ENCODE measurements at places on chromosomes 5 and 9.

GRCh38 chr9:95513711-95514110 is 3.1 kb downstream of the PTCH1 start:
- no peak for DNase-seq

GRCh38 chr5:92444888-92445287 is 1061.8 kb upstream of the ARRDC3 start:
- DNase-seq = no peak

- no peak for DNase-seq
These were observed 293.2 kb downstream of the HCN1 start for GRCh38 chr5:45402804-45403455.

GRCh38 chr9:16519001-16519400 is 351.5 kb downstream of the BNC2 start:
- DNase-seq = no peak

DNA sequence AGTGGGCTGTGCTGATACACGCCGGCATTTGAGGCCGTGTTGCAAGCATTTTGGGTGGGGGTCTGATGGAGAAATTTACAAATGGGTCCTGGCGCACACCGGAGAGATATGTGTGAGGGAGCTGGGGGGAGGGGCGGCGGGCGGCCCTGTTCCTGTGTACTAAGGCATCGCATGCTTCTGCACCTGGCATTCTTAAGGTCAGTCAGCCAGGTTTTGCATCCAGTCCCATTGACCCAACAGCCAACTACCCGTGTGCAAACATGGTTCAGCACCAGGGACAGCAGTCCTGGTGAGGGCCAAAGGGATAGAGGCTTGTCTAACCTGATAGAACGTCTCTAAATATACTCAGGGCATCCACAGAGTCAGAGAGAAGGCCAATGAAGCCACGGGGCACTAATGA is 839 bp downstream of the GABRG2 start:
- DNase-seq = no peak

- no peak for DNase-seq
These were observed 240.1 kb upstream of the GRAMD2B start for GRCh38 chr5:126182971-126183695.

GRCh38 chr9:98656511-98656910 is 52.2 kb downstream of the GABBR2 start:
- no peak for DNase-seq

- DNase-seq = peak; percentile 35
These were observed 60.7 kb downstream of the MAT2B start for GRCh38 chr5:163565931-163566608.

DNA sequence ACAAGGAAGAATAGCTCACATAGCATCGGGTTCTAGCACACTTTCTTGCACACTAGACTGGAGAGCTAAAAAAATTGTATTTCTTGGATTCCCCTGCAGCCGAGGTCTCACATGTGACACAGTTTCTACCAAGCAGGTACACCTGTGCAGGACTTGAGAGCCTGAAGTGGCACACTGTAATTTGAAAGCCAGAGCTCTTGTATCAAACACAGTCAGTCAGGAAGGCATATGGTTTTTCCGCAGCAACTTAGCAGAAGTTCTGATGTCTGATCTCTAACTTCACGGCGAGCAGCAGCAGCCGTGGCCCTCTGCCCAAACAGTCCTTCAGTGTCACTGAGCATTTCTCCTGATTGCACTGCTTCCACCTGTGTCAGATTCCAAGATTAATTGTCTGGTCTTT is 25.5 kb downstream of the TMEM245 start:
- DNase-seq = no peak

GRCh38 chr9:26210338-26210851 is 532.2 kb upstream of the TUSC1 start:
- no peak for DNase-seq

GRCh38 chr5:80755626-80756025 is 100.8 kb upstream of the DHFR start:
- DNase-seq = peak; percentile 9

DNA sequence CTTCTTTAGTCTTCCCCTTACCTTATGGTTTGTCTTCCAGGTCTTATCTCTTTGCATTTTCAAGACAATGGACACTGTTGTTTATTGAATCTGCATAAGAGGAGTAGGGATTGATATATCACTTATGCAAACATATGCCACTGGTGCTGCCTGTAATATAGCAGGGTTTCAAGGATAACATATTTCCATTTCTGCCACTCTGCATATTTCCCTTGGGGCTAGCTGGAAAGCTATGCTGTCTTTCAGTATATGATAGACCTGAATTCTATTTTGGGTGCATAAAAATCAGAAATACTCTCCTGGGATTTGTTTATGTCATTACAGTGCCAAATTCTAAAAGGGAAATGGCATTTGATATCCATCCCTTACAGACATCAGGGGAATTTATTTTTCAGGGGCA is 400.2 kb downstream of the TLR4 start:
- no peak for DNase-seq

DNA sequence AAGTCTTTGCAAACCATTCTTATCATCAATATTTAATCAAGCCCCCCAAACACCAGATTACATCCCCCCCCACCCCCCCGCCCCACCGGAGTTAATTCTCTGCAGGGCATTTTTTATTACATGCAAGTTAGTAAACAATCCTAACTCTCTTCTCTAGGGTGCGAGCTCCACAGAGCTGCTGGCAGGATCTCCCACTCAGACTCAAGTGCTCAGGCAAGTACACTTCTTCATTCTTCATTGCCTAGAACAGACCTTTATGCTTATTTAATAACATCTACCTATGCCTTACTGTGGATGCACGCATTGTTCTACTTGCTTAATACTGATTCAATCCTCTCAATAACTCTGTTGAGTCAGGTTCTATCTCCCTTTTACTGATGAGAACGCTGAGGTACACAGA is 9.9 kb downstream of the SAXO1 start:
- no peak for DNase-seq

DNA sequence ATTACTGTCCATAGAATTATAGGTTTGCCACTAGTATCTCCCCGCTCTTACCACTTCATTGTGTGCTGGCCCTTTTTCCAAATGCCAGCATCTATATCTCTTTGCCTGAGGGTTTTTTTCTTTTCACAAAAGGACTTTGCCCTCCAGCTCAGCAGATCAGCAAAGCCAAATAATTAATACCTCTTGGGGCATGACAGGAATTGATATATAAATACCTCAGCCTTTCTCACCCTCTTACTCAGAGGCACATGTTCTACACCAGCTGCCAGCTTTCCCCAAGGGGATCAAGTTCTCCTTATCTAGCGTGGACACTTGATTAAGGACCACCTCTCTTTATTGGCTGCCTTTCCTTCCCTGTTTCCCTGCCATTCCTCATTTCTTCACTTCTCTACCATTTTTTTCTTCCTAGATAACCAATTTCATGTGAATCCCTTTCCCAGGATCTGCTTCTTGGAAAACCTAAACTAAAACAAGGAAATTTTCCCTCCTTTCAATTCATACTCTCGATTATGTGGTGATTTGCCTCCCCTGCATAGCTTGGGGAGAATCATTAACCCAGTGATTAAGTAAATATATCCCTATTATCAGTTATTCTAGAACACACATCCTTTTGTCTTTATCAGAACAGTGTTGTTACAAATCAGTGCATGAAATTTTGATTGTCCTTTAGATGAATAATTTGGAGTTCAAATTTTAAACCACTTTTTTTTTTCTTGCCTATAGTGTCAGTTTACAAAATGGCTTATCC is 6.9 kb upstream of the NUDT12 start:
- no peak for DNase-seq

DNA sequence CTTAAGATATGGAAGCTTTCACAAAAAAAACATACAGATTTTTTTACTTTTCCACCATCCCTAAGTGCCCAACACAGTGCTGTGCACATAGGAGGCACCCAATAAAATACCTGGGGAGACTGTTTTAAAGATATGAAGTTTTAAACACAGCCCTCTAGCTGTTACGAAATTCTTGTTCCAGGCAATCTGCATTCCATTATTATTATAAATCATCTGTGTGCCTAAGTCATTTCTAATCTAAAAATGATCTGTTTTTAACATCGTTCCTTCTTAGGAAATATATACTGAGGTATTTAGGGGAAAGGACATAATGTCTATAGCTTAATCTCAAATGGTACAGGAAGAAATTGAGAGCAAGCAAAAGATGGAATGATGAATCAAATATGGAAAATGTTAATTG is 32.7 kb upstream of the ISCA1 start:
- DNase-seq = no peak

- no peak for DNase-seq
These were observed 16.2 kb downstream of the LMNB1 start for GRCh38 chr5:126793097-126793496.

DNA sequence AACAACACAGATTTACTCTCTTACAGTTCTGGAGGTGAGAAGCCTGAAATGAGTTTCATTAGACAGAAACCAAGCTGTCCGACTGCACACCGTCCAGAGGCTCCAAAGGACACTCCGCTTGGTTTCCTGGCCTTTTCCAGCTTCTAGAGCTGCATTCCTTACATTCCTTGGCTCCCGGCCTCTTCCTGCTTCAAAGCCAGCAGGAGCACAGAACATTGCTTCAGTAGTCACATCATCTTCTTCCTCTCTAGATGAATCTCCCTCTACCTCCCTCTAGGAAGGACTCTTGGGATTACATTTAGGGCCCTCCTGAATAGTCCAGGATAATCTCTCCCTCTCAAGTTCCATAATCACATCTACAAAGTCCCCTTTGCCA is 213.3 kb downstream of the CDK5RAP2 start:
- no peak for DNase-seq

DNA sequence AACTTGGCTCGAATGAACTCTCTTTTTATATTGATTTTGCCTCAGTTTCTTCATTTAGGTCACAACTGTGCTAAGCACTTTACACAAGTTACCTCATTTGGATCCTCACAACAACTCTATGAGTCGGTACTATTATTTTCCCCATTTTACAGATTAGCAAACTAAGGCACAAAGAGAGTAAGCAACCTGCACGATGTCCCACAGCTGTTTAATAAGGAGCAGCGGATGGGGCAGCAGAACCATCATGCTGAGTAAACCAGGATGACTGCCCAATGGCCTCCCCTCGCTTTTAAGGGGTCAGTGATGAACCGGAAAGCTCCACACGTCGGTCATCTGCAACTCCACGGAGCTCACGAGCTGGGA is 607 bp downstream of the PRELID2 start:
- DNase-seq = no peak

DNA sequence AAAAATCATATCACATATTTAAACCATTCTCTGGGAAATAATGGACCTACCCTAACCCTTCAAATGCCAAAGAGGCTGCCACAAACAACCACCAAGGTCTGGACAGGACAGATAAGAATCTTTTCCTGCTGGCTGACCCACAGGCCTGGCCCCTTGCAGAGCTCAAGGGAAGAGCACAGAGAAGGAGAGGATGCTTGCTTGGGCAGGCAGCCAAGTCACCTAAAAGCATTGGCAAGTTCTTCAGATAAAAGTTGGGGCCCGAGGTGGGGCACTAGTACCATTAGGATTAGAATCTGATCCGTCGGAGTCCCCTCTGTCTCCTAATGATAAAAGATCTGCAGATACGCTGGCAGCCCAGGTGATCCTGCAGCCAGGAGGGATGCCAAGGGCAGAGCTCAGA is 176.6 kb downstream of the GABBR2 start:
- DNase-seq = no peak

DNA sequence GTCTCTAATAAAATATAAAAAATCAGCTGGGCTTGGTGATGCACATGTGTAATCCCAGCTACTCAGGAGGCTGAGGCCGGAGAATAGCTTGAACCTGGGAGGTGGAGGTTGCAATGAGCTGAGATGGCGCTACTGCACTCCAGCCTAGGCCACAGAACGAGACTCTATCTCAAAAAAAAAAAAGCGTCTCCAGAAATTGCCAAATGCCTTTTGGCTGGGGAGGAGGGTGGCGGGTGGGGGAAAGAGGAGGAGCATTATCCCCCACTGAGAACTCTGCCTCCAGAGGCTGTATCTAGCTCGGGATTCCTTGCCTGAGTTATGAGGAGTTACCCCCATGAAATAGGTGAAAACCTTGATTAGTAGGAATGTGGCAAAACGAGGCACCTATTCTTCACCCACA is 4.8 kb downstream of the ROPN1L start:
- no peak for DNase-seq
